Left ventricle myocardium inferior (tissue), 1 donor: ENCODE measurements at places on chromosomes 6 and 20. TPM values are rescaled to one million over a fixed set of nuclear protein-coding genes. Genes with fewer than 3 reads are reported as not detected.

DNA sequence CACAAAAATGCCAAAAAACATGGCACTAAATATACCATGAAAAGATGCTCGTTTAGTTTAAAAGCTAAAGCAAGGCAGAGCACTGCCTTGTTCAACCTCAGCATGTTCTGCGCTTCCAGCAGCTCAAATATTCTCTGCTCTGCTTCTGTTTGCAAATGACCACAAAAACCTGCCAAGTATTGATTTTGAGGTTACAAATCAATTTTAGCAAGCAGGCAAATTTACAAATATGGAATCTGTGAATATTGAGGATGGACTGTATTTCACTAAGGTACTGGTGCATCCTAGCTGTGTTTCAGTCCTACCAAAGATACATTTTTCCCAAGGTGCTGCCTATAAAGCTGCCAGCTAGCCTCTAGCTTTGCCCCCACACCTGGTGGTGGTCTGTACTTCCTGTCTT lies 449.9 kb downstream of the PREX1 start:
- no peak overlapping the region for H3K27ac ChIP-seq
- H3K4me3 ChIP-seq = no peak overlapping the region
- H3K36me3 ChIP-seq = no peaks in the 10 kb centered on the region
- H3K4me1 ChIP-seq = peaks cover 16% of the 10 kb centered on the region
- H3K27me3 ChIP-seq = peaks cover 25% of the 10 kb centered on the region

DNA sequence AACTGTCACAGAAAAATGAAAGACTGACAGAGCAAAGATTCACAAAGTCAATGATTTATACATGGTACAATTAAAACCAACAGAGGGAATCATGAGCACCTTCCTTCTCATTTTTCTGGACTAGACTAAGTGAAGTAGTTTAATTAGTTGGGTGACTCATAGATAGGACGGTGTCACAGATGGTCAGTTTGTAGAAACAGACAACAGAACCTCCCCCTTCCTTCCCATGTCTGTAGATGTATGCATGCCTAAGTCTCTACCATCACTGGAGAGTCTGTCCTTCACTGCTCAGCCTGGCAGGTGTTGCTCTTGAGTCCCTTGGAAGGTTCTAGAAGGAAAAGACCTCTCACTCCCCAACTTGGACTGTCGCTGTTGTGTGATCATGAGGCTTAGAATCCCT lies 75.4 kb upstream of the EEF1E1 start:
- H3K4me1 ChIP-seq = peaks cover 7% of the 10 kb centered on the region
- peaks cover 5% of the 10 kb centered on the region for H3K27me3 ChIP-seq
- DNase-seq = no peak

DNA sequence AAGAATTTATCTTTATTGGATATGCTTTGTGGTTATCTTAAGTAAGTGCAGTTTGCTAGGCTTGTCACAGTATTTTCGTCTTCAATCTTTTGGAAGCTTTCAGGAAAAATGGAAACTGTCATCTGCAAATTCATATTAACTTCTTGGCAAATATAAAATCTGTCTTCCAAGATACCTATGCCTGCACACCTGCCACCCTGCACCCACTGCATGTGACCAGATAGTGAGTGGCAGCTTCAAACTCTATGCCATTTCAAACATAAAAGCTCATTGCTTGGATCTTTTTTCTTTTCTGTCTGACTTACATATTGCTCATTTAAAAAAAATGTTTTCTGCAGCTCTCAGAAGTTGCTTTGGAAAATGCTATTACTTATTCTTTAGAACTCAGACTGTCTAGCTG lies 14.1 kb downstream of the OPRM1 start:
- no peaks in the 10 kb centered on the region for H3K4me1 ChIP-seq
- H3K27me3 ChIP-seq = no peaks in the 10 kb centered on the region
- no peak for DNase-seq
- H3K36me3 ChIP-seq = no peaks in the 10 kb centered on the region
- H3K4me3 ChIP-seq = no peak overlapping the region

The SUPT3H gene
- 2.6 TPM for total RNA-seq

GRCh38 chr6:85464260-85464644 lies 14.4 kb downstream of the NT5E start:
- H3K4me3 ChIP-seq = no peak overlapping the region
- no peak overlapping the region for H3K27ac ChIP-seq
- H3K36me3 ChIP-seq = no peaks in the 10 kb centered on the region
- H3K4me1 ChIP-seq = peaks cover 36% of the 10 kb centered on the region

The WFDC2 gene
- not detected for total RNA-seq

- H3K36me3 ChIP-seq = no peaks in the 10 kb centered on the region
- DNase-seq = no peak
Measured at GRCh38 chr6:128757961-128758360, 125.0 kb upstream of the LAMA2 start.

DNA sequence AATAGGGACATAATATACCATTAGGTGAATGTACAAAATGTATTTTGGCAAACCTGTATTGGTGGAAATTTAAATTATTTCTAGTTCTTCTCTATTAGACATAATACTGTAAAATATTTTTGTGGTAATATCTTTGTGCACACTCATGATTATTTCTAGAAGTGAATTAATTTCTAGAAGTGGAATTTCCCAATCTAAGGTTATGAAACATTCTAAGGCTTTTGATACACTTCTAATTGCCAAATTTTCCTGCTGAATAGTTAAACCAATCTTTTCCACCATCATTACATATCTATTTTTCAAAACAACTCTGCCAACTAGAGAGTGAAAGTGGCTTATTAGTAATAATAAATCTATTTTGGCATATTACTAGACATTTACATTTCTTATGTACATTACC lies 1.8 kb upstream of the CCND3 start:
- no peak overlapping the region for H3K27ac ChIP-seq
- H3K27me3 ChIP-seq = no peaks in the 10 kb centered on the region

- no peaks in the 10 kb centered on the region for H3K27me3 ChIP-seq
- peaks cover 62% of the 10 kb centered on the region for H3K4me1 ChIP-seq
- no peak overlapping the region for H3K4me3 ChIP-seq
- DNase-seq = no peak
Measured at GRCh38 chr20:32332614-32333013, 25.5 kb upstream of the ASXL1 start.

- H3K4me3 ChIP-seq = peak overlapping the region; percentile 29
- no peak for DNase-seq
Measured at GRCh38 chr6:10146715-10147451, 268.0 kb downstream of the TFAP2A start.

DNA sequence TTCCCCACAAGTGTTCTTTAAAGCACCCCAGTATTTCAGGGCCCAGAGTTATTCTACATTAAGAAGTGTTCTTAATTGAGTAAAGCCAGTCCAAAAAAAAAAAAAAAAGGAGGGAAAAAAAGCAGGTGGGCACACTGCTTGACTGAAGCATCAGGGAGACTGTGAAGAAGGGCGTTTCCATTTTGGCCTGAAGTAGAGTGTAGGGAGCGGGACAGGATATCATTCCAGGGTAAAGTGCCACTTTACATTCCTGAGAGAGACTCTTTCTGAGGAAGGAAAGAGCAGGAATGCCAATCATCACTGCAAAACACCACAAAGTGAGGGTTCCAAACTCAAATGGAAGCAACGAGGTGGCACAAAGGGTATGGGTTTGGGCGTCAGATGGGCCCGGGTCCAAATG lies 54.1 kb upstream of the BEND6 start:
- DNase-seq = no peak
- no peaks in the 10 kb centered on the region for H3K36me3 ChIP-seq
- H3K27ac ChIP-seq = no peak overlapping the region

The BMP7 gene
- total RNA-seq = 19.9 TPM

GRCh38 chr6:84871925-84872324 lies 107.5 kb upstream of the TBX18 start:
- H3K4me1 ChIP-seq = no peaks in the 10 kb centered on the region
- no peak for DNase-seq
- no peak overlapping the region for H3K27ac ChIP-seq
- no peaks in the 10 kb centered on the region for H3K27me3 ChIP-seq
- H3K36me3 ChIP-seq = no peaks in the 10 kb centered on the region

The TINAG gene
- 0.41 TPM for total RNA-seq

DNA sequence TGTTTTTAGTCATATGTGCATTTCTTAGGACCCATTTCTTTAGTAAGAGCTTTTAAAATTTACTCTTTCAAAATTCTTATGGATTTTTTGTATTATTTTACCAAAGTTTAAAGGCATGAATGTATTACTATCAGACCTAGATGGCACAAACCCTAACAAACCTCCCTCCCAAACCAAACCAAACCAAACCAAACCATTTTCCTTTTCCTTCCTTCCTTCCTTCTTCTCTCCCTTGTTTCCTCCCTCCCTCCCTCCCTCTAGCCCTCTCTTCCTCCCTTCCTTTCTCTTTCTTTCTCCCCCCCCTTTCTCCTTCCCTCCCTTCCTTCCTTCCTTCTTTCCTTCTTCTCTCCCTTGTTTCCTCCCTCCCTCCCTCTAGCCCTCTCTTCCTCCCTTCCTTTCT lies 1001.8 kb upstream of the CITED2 start:
- no peak for DNase-seq
- H3K27ac ChIP-seq = no peak overlapping the region
- H3K36me3 ChIP-seq = no peaks in the 10 kb centered on the region
- no peak overlapping the region for H3K4me3 ChIP-seq
- peaks cover 5% of the 10 kb centered on the region for H3K4me1 ChIP-seq

DNA sequence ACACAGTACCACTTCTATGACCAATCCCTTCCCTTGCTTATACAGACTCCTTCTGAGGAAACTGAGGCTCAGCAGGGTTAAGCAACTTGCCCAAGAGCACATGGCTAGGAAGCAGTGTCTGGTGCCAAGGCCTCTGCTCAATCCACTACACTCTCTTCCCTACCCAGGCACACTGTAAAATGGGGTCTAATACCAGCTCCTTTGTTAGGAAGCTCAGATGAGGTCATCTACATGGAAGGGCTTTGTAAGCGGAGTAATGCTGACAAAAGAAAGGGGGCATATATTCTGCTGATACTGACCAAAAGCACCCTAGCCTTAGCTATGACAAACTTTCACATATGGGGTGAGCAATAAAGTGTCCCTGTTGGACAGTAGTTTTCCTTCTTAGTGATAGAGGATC lies 9.1 kb downstream of the TRIM26 start:
- H3K27me3 ChIP-seq = no peaks in the 10 kb centered on the region
- peaks cover 63% of the 10 kb centered on the region for H3K4me1 ChIP-seq
- H3K27ac ChIP-seq = no peak overlapping the region
- DNase-seq = no peak
- H3K4me3 ChIP-seq = no peak overlapping the region
- peaks cover 15% of the 10 kb centered on the region for H3K36me3 ChIP-seq

DNA sequence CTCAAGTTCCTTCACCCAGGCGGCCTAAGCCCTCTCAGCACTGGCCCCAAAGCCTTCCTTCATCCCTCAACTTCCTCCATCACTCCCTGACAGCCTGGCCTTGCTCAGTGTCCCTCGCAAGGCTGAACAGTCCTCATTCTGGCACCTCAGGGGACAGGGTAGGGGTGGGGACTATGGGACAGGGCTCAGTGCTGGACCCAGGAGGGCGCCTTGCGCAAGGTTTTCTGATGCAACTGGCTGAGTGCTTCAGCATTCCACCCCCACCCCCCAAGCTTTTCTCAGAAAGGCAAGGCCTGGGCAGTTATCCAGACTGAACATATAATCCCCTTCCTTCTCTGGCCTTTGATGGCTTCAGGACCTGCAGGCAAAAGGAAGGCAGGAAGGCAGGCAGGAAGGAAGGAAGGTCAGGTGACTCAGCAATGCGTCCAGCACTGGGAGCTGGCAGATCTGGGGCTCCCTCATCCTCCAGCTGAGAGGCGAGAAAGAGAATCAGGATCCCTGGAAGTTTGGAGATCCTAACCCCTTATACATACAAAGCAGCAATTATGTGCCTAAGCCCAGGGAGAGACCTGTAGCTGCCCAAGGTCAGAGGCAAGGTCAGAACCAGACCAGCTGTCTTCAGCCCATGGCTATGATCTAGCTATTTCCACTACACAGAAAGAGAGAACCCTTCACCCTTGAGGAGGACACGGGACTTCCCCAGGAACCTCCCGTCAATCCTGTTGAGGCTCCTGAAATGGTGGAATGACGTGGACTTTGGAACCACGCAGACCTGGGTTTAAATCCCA lies 8.6 kb upstream of the TRIB3 start:
- no peaks in the 10 kb centered on the region for H3K27me3 ChIP-seq
- peaks cover 25% of the 10 kb centered on the region for H3K4me1 ChIP-seq
- H3K36me3 ChIP-seq = no peaks in the 10 kb centered on the region
- H3K27ac ChIP-seq = peak overlapping the region; percentile 36
- no peak overlapping the region for H3K4me3 ChIP-seq

The CD93 gene
- 35.7 TPM for total RNA-seq

DNA sequence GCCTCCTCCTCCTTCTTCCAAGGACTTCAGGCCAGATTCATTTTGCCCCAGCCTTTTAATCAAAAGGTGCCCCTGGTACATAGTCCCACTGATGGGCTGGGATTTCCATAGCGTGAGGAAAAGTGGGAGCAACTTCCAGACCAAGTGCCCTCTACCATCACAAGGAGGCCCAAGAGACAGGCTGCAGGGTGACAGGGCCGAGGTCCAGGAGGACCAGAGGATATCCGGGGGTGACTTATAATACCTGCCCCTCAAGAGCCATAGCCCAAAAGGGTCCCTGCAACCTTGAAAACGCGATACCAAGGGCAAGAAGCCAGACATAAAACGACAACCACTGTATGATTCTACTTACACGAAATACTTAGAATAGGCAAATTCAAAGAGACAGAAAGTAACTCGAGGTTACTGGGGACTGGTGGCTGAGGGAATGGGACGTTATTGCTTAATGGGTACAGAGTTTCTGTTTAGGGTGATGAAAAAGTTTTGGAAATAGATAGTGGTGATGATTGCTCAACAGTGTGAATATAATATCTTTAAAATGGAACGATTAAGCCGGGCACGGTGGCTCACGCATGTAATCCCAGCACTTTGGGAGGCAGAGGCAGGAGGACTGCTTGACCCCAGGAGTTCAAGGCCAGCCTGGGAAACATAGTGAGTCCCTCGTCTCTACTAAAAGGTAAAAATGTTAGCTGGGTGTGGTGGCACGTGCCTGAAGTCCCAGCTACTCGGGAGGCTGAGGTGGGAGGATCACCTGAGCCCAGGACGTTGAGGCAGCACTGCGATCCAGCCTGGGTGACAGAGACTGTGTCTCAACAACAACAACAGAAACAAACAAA lies 71.9 kb downstream of the NOL4L start:
- H3K27ac ChIP-seq = no peak overlapping the region
- H3K4me3 ChIP-seq = no peak overlapping the region
- no peaks in the 10 kb centered on the region for H3K27me3 ChIP-seq
- H3K36me3 ChIP-seq = no peaks in the 10 kb centered on the region
- peaks cover 24% of the 10 kb centered on the region for H3K4me1 ChIP-seq

DNA sequence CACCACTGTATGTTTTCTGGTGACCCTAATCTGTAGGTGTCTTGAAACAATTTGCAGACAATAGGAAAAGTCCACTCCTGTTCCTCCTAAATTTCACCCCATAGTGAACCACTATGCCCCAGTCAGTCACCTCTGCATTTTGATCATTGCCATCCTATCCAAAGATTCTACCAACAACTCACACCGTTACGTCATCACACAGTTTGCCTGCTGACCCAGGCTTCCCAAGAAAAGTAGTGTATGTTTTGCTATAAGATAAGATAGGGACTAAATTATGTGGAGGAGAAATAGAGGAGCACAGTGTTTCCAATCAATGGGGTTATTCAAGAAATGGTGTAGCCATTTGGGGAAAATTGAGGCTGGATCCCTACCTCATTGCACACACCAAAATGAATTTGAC lies 58.8 kb downstream of the GNAS start:
- H3K4me1 ChIP-seq = peaks cover 34% of the 10 kb centered on the region
- peaks cover 40% of the 10 kb centered on the region for H3K36me3 ChIP-seq
- H3K27me3 ChIP-seq = no peaks in the 10 kb centered on the region
- H3K27ac ChIP-seq = no peak overlapping the region

GRCh38 chr6:10610289-10610688 lies 84.1 kb downstream of the C6orf52 start:
- no peaks in the 10 kb centered on the region for H3K27me3 ChIP-seq
- no peaks in the 10 kb centered on the region for H3K36me3 ChIP-seq
- peak; percentile 55 for DNase-seq
- peak overlapping the region; percentile 29 for H3K4me3 ChIP-seq
- peaks cover 50% of the 10 kb centered on the region for H3K4me1 ChIP-seq
